ENCODE measurements at places on chromosomes 7 and 10.

GRCh38 chr7:47475880-47476227 is 106.1 kb downstream of the TNS3 start:
- no peak for DNase-seq

- DNase-seq, result no peak
These were observed 7.6 kb downstream of the HACD1 start for GRCh38 chr10:17609523-17610079.

GRCh38 chr7:30707391-30708357 is 25.4 kb upstream of the CRHR2 start:
- DNase-seq, result no peak

- DNase-seq, result no peak
These were observed 79.6 kb downstream of the ARL5B start for GRCh38 chr10:18738835-18739234.

DNA sequence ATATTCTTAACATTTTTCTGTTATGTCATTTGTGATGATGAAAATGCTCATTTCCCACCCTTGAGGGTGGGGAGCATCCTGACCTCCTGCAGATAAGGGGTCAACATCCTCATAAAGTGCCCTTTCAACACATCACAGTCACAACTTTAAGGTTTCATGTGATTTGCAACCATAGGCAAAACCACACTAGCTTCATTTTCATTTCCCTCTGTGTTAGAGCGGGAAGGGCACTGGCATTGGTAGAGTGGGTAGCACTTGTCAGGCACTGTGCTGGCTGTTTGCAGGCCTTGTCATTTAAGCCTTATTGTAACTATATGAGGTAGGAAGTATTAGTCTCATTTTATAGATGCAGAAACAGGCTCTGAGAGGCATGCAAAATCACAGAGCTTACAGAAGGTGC is 39.8 kb downstream of the PSMC2 start:
- no peak for DNase-seq

DNA sequence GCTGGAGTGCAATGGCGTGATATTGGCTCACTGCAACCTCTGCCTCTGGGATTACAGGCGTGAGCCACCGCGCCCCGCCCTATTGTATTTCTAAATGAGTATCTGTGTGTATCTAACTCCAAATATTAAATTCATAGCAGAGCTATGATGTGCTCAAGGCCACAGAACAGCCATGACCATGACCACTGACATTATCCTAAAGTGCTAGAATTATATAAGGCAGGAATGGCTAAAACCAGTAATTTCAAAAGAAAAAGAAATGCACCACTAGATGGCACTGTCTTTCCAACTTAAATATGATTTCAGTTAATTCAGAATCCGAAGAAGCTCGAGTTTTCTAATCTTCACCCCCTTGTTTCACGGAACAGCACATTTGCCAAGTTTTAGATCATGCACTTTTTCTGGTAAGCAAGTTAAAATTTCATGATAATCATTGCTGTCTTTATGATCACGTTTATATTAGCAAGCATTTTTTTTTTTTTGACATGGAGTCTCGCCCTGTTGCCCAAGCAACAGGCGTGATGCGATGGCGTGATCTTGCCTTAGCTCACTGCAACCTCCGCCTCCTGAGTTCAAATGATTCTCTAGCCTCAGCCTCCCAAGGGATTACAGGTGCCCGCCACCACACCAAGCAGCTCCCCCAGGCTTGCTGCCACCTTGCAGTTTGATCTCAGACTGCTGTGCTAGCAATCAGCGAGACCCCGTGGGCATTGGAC is 65.3 kb downstream of the OR13A1 start:
- DNase-seq, result no peak

- DNase-seq, result no peak
These were observed 1.5 kb downstream of the TMEM184A start for GRCh38 chr7:1554333-1555045.

- DNase-seq, result no peak
These were observed 11.1 kb downstream of the PTPN12 start for GRCh38 chr7:77548206-77548605.

DNA sequence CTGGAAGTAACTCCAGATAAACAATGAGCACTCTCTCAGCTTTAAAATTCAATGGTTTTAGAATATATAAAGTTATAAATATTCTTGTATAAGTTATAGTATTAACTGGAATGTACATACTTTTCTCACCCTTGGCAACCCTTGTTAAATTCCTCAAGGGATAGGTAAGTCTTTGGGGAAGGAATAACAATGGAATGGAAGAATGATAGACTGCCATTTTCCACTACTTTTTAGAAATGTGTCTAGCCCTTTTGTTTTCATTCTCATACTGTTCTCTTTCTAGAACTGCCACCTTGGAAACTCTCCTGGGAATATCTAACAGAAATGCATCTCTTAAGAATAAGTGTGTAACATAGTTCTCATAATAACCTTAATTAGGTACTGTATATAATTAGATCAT is 8.3 kb downstream of the KIF5B start:
- no peak for DNase-seq

DNA sequence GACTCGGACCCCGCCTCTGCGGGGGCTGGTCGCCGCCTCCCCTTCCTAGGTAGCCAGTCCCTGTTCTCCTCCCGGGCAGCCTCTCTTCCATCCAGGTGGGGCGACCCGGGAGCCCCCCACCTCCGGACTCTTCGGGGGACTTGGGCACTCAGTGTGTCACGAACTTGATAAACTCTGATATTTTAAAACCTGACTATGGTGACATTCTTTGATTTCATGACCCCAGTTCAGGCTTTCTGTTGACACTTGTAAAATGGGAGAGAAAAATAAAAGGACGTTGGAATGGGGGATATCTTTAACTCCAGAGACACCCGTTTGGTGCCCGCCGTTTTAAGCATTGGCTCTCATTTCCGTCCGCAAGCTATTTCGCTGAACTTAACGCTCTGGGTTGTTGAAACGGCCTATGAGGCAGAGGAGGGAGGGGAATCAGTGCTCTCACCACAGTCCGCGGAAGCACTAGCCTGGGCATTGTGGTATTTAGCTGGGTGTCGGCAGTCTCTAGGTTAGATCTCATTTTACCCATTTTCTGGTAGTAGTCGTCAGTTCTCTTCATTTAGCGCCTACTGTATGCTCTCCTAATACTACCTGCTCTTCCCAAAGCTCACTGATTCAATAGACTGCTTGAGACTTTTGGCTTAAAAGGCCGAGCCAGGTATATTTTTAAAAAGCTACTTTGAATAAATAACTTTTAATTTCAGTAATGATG is 738 bp downstream of the VPS26A start:
- DNase-seq, result peak; percentile 27

GRCh38 chr10:88253-88652 is 39.2 kb upstream of the TUBB8 start:
- no peak for DNase-seq

DNA sequence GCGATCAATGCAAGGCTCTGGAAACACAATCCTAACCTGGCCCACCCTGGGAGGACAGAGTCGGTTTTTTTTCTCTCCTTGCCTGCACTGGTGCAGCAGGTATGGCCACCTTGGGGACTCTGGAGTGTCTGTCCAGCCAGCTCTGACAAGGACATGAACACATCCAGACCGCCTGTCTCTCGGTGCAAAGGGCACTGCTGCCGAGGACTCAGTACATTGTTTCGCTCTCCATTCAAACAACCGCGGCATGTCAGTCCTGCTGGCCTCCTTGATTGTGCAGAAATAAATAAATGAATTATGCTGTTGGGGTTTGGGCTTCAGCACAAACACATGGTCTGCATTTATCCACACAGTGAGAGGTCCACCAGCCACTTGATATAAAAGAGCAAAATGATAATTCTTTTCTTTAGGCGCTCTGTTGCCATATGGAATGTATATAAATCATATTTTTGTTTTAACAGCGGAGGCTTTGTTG is 565.2 kb downstream of the KCNMA1 start:
- no peak for DNase-seq

- DNase-seq, result no peak
These were observed 29.1 kb downstream of the ACTA2 start for GRCh38 chr10:88923520-88923919.

DNA sequence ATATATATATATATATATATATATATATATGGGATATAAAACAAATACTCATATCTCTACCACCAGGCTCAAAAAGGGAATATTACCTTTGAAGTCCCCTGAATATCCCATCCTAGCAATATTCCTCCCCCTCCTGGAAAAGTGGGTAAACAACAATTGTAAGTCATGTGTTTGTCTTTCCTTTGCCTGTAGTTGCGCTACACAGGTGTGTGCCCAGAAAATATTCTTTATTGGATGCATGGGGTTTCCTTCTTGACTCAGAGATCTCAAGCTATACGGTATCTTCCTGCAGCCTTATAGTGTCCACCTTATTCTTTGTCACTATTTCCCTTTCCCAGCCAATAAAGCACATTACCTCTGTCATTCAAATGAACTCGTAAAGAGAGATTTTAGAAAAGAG is 54.2 kb downstream of the MET start:
- DNase-seq, result no peak

GRCh38 chr7:132240821-132241422 is 335.3 kb downstream of the PLXNA4 start:
- DNase-seq, result no peak

GRCh38 chr10:128579901-128580300 is 453.7 kb upstream of the MKI67 start:
- DNase-seq, result no peak

GRCh38 chr7:104820836-104821535 is 193.0 kb upstream of the KMT2E start:
- DNase-seq, result no peak

- peak; percentile 58 for DNase-seq
These were observed 298.6 kb downstream of the REEP3 start for GRCh38 chr10:63819753-63820329.

DNA sequence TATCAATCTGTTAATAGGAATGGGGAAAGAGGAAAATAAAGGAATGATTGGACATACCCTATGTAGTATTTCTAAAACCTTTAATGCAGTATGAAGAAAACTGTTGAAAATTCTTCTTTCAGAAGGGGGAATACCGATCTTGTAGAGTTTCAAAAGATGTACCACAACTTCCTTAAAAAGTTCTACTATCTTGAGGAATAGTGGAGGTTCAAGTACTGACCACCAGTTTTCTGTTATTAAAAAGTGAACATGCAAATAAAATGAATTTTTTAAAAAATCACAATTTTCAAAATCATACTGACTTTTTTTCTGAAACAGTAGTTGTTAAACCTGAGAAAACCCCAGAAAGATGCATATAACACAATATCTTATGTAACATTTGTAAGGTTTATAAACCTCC is 86.5 kb downstream of the HERC4 start:
- no peak for DNase-seq

DNA sequence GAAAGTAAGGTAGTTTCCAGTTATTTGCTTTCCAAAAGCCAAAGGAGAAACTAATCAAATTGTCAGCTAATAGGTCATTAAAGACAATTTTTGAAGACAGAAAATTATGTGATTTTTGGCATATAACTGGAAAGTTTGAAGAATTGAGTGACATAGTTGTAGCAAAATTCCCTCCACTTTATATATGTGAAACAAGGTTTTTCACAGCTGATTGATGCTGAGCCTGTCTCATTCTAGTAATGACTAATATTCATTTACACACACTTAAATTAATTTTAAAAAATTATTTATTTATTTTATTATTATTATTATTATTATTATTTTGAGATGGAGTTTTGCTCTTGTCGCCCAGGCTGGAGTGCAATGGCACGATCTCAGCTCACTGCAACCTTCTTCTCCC is 16.3 kb upstream of the SIRT1 start:
- no peak for DNase-seq

- DNase-seq, result no peak
These were observed 166.9 kb downstream of the GLI3 start for GRCh38 chr7:42070068-42070467.

DNA sequence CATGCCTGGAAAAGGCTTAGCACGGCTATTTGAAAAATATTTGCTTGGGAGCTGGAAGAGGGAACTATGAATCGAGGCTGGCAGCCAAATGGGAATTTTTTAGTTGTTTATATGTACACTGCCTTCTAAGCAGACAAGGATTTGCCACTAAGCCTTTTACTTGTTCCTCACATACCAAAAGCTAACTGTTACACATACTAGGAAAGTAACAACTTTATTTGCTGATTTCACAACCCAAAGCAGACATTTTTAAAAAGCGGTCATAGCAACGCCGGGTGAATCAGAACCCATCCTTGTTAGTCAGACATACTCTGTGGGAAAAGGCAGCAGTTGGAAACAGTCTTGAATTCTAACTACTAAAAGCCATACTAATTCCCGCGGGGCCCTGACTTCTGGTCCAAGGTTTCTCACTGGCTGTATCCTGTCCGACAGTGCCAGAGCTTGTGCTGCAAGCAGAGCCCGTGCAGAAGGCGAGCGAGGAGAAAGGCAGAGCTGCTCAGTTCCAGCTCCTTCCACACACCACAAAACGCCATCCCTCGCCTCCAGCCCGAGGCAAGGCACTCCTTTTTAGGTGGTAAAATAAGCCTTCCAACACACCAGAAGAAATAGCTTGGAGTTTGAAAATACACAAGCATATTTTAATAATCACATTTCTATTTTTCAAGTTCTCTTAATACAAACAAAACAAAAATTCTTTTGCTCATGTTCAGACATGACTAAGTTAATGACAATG is 89.2 kb downstream of the RNF216 start:
- DNase-seq, result no peak

DNA sequence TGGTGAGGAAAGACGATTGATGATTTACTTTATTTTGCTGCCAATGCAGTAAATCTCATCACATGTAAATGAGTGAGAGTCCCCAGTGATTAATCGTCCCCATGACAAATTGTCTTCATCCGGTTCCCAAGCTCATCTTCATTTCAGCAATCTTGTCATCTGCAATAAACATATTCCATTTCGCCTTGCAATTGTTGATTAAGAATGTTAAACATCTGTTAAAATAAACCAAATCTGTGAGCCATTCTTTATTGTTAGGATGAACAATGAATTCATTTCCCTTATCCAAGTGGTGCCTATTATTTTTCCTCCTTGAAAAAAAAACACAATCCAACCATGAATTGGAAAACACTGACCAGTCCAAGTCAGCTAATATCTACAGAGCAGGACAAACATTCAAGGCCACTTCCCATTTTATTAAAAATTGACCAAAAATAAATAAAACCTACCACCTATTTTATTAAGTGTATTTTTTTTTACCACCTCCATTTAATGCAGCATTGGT is 36.5 kb downstream of the NPS start:
- no peak for DNase-seq

GRCh38 chr7:34675749-34676374 is 17.8 kb downstream of the NPSR1 start:
- no peak for DNase-seq

DNA sequence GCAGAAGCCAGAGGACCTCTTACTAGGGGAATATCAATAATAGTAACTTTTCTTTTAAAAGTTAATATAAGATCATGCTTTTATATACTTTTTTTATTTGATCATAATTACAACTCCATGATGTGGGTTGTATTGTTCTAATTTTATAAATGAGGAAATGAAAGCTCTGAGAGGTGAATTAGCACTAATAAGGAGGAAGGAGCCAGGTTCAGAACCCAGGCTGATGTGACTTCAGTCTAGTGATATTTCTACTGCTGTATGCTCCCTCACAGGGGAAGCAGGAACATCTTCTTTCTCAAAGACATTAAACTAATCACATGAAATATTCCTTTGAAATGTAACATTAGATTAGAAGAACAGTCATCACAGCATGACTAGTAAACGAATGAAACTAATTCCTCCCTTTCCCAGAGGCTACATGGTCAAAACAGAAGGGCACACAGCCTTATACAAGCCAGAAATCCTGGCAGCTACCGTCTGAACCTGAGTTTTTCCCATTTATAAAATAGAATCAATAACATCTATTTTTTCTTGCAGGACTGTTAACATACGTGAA is 81.4 kb upstream of the GJD4 start:
- DNase-seq, result no peak

GRCh38 chr10:28949005-28950004 is 272.0 kb downstream of the BAMBI start:
- no peak for DNase-seq

GRCh38 chr10:28897617-28898464 is 220.5 kb downstream of the BAMBI start:
- DNase-seq, result no peak
